Stimulated activated CD4-positive, alpha-beta T cell treated with anti-CD3 and anti-CD28 coated beads, TNF-alpha, amount 100 ng/mL, for 24 hours (primary cell): ENCODE measurements at places on chromosomes 7 and 10.

GRCh38 chr7:30327813-30328212 lies 43.4 kb downstream of the ZNRF2 start:
- no peak for DNase-seq

GRCh38 chr10:11724938-11725776 lies 17.0 kb upstream of the ECHDC3 start:
- DNase-seq: no peak

DNA sequence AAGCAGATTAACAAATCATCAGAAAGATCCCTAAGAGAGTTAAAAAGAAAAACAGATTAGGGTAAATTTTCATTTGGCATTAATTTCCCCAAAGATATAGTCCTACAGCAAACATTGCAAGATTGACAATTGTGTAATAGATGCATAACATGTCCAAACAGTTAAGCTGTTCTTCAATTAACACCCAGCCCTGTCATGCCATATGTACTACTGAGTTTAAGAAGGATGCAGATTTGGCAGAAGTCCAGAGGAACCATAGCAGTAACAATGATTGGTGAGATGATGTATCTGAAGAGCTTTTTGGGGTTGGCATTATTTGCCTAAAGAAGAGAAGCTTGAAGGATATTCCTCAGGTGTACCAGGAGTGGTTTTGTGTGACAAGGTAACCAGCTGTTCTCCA lies 287.6 kb downstream of the LRMDA start:
- DNase-seq: no peak

DNA sequence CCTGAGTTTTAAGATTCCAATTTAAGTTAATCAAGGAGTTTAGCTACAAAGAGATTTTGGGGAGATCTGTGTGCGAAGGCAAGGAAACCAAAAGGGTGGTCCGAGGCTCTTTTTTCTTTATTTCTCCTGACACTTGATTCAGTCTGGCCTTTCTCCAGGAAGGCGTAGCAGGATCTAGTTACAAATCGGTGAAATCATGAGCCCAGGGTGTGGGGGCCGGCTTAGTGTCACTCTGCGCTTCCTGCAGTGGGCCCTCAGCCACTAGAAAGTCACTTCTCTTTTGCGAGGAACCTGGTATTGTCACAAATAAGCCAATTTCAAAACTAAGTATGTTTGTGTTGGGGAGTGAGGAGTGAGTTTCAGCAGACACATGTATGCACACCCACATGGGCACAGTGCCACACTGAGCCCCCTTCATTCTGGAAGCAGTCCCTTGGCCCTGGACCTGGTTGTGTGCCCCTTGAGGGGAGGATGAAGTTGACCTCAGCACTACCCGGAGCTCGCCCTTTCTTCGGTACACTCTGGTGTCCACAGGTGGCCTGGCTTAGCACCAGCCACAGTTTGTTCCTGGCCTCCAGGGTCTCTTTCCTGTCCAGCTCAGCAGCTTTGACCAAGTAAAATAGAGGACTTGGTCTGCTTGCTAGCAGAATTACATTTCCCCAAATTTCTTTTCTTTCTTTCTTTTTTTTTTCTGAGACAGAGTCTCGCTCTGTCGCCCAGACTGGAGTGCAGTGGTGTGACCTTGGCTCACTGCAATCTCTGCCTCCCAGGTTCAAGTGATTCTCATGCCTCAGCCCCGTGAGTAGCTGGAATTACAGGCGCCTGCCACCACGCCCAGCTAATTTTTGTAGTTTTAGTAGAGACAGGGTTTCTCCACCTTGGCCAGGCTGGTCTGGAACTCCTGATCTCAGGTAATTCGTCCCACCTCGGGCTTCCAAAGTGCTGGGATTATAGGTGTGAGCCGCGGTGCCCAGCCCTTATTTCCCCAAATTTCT lies 84.0 kb upstream of the BTBD16 start:
- DNase-seq: no peak

GRCh38 chr7:37095122-37095521 lies 353.5 kb downstream of the ELMO1 start:
- no peak for DNase-seq

- no peak for DNase-seq
Observed at GRCh38 chr7:49624611-49625010, 148.8 kb upstream of the VWC2 start.

DNA sequence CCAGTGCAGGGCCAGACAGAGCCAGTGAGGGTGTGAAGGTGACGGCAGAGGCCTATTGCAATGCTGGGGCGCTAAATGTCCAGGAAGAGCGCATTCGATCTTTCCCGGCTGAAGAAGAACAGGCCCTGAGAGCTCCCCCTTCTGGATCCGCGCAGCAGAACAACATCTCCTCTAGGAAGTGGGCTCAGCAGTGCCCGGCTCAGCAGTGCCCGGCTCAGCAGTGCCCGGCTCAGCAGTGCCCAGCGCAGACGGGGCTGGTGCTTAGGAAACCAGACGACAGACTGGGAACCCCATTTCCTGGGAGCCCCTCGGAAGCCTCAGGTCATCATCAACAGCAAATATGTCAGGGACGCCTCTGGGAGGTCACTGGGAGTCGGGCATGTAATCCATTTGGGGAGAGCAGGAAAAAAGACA lies 4.7 kb upstream of the NOS3 start:
- no peak for DNase-seq

GRCh38 chr10:20108021-20108420 lies 291.8 kb downstream of the PLXDC2 start:
- no peak for DNase-seq

GRCh38 chr7:124196519-124196918 lies 163.7 kb upstream of the TMEM229A start:
- no peak for DNase-seq

- no peak for DNase-seq
Observed at GRCh38 chr10:1228467-1228975, 172.3 kb downstream of the WDR37 start.

DNA sequence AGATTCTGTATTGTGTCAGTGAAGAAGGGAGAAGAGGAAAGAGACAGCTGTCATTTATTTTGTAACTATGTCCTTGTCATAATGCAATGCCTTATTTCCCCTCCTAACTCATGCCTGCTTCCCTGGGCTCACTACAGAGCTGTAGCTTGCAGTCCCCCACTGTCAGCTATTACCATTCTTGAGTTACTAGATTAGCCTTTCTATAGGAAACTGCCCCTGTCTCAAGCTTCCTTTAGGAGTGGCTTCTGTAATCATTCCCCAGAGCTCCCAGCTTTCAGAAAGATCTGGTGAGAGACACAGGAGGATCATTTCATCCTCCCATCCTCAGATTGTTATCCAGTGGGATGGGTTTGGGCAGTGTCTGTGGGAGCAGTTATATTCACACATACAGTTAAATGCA lies 32.4 kb upstream of the SMKR1 start:
- DNase-seq: no peak

- DNase-seq: no peak
Observed at GRCh38 chr10:109746861-109747260, 176.4 kb downstream of the XPNPEP1 start.

- no peak for DNase-seq
Observed at GRCh38 chr10:79056736-79057391, 11.9 kb upstream of the ZMIZ1 start.

DNA sequence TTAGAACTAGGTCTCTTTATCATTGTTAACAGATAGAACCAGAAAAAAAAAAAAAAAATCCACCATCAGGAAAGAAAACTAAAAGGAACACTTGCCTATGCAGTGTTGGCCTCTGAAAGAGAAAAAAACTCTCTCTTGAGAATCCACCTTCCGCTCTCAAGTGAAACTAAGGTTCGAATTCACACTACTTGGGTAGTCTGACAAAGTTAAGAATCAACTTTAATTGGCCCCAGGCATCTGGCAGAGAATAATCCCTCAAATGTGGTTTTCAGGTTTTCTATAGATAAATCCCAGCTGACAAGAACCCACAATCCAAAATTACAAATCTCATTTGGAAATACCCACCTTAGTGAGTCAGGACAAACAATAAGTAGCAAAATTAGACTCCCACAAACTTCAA lies 199.7 kb upstream of the LRRN3 start:
- no peak for DNase-seq

DNA sequence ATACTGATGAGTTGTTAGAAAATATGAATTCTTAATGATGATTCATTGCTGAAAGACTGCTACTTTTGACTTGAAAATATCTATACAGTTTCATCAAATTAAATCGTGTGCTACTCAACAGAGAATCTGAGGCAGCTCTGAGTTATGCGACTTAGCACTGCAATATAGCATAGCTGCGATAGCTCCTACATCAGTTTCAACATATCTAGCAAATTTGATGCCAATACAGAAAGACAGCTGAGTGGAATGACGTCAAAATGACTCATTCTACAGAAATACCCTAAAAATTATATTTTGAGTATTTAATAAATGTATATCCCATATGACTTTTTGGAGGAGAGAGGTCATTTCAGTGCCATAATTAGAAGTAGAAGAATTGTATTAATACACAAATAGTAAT lies 1.1 kb upstream of the TARP start:
- no peak for DNase-seq

DNA sequence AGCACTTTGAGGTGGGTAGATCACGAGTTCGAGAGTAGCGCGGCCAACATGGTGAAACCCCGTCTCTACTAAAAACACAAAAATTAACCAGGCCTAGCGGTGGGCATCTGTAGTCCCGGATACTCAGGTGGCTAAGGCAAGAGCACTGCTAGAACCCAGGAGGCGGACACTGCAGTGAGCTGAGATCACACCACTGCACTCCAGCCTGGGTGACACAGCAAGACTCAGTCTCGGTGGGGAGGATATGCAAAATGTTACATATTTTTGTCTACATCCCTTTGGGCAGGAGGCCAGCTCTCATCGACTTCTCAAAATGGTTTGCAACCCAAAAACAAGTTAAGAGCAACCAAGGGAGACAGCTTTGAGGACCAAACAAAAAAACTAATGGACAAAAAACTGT lies 8.2 kb downstream of the ATE1 start:
- DNase-seq: no peak

DNA sequence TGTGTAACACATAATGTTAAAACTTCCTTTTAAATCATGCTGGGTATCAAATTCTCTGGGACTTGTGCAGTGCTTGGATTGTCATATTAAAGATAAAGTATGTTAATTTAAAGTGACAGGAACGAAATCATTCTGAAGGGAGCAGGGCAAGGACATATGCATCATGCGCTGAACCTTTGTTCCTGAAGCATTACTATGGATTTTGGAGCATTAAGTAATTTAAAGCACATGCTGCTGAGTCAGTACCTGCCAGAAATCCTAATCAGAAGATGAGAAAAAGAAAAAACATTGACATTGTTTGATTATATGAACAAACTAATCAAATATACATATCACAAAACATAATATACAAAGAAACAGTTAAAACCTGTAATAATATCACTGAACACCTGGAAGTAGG lies 101.4 kb downstream of the MICU1 start:
- no peak for DNase-seq

- DNase-seq: peak; percentile 48
Observed at GRCh38 chr10:16809074-16809718, 8.0 kb downstream of the RSU1 start.

GRCh38 chr7:128100949-128101713 lies 69.9 kb upstream of the LRRC4 start:
- no peak for DNase-seq

GRCh38 chr7:98647326-98647725 lies 30.2 kb downstream of the NPTX2 start:
- no peak for DNase-seq

DNA sequence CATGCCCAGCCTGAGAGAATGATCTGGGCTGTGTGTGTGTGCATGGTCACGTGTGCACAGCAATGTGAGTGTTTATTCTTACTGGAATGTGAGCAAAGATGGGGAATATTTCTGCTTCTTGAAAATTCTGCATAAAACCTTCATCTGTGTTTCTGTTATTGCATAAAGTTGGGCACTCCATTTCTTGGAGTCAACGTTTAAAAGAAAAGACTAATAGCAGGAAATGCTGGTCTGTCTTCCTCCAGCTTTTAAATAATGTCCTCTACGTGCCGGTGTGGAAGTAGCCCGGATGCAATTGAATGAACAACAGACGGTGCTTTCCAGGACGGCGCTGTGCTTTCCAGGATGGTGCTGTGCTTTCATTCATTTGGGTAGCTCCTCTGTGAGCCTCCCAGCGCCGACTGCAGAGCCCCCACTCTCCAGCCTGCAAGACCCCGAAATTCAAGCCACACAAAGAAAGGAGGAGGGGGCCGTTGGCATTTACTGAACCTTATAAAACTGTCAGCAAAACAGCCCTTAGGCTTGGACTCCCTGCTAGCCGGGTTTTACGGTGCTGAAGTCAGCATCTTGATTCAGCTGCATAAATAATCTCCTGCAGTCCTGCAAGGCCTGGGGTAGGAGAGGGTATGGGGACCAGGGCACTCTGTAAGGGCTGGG lies 158.2 kb upstream of the PRKCQ start:
- no peak for DNase-seq

GRCh38 chr7:142798451-142799436 lies 28.0 kb downstream of the PRSS2 start:
- no peak for DNase-seq

DNA sequence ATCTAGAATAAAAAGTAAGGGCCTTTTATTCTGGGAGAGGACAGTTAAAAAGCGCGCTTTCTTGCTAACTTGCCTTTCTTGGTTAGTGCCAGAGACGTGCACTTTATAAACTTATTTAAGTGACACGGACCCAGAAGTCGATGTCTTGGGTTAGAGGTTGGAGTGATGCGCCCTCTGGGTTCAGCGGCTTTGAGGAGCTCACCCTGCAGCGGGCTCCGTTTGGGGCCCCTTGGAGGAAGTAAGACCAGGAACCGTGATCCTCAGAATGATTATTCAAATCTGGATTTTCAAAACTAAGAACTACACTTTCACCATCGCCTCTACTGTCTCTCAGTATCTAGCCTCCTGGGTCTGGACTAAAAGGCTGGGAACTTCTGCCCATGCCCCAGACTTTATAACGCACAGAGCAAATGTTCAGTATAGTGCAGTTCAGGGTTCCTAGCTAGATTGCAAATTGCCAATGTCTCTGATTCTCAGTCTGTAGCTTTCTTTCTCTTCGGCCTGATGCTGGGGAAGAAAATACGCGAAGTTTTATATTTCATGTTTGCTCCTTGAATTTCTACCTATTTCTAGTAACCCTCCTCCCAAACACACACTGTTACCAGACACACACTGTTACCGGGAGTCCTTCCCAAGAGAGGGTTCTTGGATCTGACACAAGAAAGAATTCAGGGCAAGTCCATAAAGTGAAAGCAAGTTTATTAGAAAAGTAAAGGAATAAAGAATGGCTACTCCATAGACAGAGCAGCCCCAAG lies 18.6 kb upstream of the SMO start:
- no peak for DNase-seq

GRCh38 chr10:26491934-26492333 lies 53.8 kb downstream of the APBB1IP start:
- no peak for DNase-seq

- no peak for DNase-seq
Observed at GRCh38 chr7:54541669-54542625, at the start of gene VSTM2A. TSS of gene VSTM2A (plus strand) at chr7:54542375. CDS start at chr7:54542731, 356 bp downstream.

GRCh38 chr7:116738378-116738777 lies 66.4 kb downstream of the MET start:
- no peak for DNase-seq

GRCh38 chr7:2629746-2630681 lies 1.8 kb upstream of the TTYH3 start:
- no peak for DNase-seq

GRCh38 chr10:79101560-79102497 lies 33.1 kb downstream of the ZMIZ1 start:
- no peak for DNase-seq

GRCh38 chr10:73168465-73168803 lies 515 bp downstream of the FAM149B1 start:
- DNase-seq: no peak
